ENCODE measurements at places on chromosomes 7 and 10. TPM values are rescaled to one million over a fixed set of nuclear protein-coding genes. Genes with fewer than 3 reads are reported as not detected.

The SSC4D gene
- total RNA-seq, result 0.15 TPM

DNA sequence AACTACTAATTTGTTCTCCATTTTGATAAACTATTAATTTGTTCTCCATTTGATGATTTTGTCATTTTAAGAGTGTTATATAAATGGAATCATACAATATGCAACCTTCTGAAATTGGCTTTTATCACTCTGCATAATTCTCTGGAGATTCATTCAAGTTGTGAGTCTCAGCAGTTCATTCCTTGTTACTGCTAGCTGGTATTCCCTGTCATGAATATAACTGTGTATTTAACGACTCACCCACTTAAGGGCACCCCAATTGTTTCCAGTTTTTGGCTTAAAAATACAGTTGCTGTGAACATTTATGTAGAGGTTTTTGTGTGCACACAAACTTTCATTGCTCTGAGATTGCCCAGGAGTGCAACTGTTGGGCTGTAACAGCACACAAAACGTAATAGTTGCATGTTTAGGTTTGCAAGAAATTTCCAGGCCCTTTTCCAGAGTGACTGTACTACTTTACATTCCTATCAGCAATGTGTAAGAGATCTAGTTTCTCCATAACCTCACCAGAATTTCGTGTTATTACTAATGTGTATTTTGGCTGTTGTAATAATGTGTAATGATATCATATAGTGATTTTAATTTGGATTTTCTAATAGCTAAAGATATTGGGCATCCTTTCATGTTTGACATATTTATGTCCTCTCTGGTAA lies 153.2 kb upstream of the ADCY1 start:
- no peak for DNase-seq

The MCM10 gene
- 5.0 TPM for total RNA-seq

- no peak for DNase-seq
Measured at GRCh38 chr7:25308906-25309705, 80.8 kb upstream of the NPVF start.

DNA sequence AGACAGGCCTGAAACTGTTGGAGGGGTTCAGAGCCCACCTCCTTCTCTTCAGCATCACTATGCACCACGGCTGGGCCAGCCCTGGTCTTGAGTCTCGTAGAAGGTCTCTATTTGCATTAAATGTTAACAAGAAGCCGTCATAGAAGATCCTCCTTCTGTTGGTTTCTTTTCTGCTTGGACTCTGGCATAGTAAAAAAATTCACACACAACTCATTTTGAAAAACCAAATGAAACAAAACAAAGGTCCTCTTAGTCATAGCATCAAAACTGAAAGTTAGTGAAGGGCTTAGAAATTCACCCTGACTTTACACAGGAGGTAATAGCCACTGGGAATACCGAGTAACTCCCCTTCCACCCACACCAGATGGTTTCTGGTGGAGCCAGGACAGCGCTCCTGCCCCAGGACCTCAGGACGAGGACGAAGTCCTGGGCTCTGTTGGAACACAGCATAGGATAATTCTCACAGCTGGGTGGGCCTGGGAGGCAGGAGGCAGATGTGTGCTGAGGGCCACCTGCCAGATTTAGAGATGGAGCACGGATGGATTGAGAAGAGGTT lies 248.4 kb upstream of the KLF6 start:
- DNase-seq, result no peak

GRCh38 chr10:9096288-9096687 lies 1041.8 kb downstream of the GATA3 start:
- DNase-seq, result no peak

The CABCOCO1 gene
- not detected for total RNA-seq

The GFRA1 gene
- 2.6 TPM for total RNA-seq
